ENCODE measurements at places on chromosomes 7 and 10. TPM values are rescaled to one million over a fixed set of nuclear protein-coding genes. Genes with fewer than 3 reads are reported as not detected.

Gene EPHB6
- 1.2 TPM for total RNA-seq

Gene CD36
- total RNA-seq, result 68.9 TPM

Gene KCND2
- total RNA-seq, result 0.08 TPM

Gene SPDYE9
- total RNA-seq, result not detected

Gene SPDYE1
- not detected for total RNA-seq

Gene GNGT1
- not detected for total RNA-seq

Gene AFAP1L2
- total RNA-seq, result 1.6 TPM

Gene LIPJ
- 0.17 TPM for total RNA-seq

Gene NCF1
- 2.0 TPM for total RNA-seq

Gene RADIL
- 0.25 TPM for total RNA-seq

Gene PON3
- total RNA-seq, result 256 TPM

Gene IRF5
- 4.4 TPM for total RNA-seq

DNA sequence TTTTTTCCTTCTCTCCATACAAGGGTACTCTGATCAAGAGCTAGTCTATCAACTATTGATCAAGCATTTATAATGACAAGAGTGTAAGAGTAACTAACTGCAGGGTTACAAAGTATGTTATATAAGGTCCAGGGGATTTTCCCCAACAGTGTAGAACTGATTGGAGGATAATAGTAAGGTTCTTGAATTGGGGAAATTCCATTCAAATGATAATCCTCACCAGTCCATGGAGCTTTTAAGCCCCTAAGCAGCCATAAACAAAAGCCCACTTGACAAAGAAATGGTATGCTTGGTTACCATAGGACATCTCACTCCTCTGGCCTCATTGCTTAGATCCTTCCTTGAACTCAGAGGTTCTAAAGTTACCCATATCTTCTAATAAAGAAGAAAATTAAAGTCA, 8.2 kb downstream of the YME1L1 start:
- no peak for DNase-seq

DNA sequence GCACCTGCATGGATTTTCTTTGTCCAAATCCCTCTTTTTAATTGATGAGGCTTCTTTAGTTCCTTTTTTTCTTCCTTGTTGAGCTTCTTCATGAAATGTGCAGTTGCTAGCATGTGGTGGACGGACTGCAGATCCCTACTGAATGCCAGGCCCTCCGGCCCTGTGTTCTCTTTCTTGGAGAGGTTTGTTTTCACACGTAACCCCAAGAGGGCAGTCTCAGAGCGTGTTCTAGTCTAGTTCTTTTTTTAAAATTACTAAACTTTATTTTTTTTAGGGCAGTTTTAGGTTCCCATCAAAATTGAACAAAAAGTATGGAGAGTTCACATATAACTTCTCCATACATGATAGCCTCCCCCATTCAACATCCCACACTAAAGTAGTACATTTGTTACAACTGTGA, 190.0 kb downstream of the CFTR start:
- no peak for DNase-seq

DNA sequence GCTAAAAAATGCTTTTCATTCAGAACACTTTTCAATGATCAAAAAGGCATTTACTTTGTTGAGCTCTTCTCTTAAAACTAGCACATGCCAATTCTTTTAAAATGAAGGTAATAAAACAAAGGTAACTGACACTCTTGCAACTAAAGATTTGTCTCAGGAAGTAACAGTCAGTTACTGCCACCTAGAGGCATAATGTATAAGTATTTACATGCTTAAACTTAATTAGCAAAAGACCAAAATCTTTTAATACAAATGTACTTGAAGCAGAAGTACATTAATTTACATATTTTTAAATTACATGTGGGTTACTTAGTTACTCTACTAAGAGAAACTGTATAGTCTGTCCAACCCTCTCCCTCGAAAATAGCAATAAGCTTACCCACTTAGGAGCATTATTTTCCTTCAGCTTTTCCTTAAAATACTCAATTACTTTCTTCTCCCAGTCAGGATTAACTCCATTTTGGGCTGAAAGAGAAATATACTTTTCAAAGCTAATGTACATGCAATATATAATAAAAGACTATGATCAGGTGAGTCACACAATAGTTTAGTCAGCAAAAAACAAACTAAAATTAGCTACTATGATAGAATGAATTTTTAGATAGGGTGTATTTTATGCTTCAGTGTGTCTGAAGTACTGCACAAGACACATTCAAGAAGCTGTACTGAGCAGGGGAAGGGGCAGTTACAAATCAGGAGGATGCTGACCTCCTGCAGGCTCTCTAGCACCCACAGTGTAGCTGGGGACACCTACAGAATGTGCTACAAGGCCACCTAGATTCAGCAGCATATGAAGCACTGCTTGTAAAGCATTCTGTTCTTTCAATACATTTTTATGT, 13.0 kb downstream of the MCMBP start:
- no peak for DNase-seq

DNA sequence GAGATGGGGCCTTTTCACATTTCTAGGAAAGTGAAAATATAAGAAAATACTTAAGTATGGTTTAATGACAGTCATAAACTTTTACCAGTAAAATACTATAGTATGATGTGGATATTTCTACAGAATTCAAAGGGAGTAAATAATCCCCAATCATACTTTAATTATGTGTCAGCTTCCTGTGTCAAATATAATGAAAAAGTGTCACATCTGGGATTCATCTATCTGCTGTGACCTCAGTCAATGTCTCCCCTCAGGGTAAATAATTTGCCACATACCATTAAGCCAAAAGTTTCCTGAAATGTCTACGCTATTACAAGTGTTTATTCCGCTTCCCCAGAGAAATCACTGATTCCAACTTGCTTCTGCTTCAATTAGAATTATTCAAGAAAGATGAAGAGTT, 110.5 kb downstream of the ITGA8 start:
- no peak for DNase-seq

GRCh38 chr10:48655411-48656240, 29.0 kb upstream of the WDFY4 start:
- DNase-seq, result no peak

GRCh38 chr10:5873515-5873995, 16.1 kb downstream of the ANKRD16 start:
- DNase-seq, result peak; percentile 83

DNA sequence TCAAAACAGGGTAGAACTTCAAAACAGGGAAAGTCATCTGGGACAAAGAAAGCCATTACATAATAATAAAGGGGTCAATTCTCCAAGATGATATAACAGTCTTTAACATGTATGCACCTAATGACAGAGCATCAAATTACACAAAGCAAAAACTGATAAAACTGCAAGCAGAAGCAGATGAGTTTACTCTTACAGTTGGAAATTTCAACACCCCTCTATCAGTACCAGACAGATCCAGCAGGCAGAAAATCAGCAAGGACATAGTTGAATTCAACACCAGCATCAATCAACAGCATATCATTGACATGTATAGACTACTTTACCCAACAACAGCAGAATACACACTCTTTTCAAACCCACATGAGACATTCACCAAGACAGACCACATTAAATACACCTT, 233.0 kb upstream of the NEBL start:
- no peak for DNase-seq

GRCh38 chr7:66604198-66604597, 24.5 kb upstream of the KCTD7 start:
- no peak for DNase-seq

DNA sequence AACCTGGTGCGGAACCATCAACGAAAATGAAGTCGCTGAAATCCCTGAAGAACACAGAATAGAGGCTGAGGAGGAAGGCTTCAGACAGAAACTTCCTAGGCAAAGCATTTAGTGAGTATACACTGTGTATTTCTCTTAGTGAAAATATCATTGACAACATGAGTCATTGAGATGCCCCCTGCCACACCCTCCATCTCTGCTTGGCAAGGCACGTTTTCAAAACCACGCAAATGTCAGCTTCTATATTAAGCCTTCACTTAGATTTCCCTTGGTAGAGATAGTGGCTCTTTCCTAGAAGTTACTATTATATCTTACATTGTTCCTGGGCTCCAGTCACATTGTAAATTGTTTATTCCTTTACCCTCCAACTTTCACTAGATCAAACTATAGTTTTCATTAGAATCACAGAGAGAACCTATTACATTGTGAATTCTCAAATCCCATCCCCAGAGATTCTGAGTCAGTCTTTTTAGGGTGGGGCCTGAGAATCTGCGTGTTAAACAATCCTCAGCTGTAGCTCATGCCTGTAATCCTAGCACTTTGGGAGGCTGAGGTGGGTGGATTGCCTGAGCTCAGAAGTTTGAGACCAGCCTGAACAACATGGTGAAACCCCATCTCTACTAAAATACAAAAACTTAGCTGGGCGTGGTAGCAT, 4.6 kb upstream of the SKAP2 start:
- DNase-seq, result no peak

GRCh38 chr7:28038175-28038797, 142.3 kb downstream of the JAZF1 start:
- DNase-seq, result no peak

DNA sequence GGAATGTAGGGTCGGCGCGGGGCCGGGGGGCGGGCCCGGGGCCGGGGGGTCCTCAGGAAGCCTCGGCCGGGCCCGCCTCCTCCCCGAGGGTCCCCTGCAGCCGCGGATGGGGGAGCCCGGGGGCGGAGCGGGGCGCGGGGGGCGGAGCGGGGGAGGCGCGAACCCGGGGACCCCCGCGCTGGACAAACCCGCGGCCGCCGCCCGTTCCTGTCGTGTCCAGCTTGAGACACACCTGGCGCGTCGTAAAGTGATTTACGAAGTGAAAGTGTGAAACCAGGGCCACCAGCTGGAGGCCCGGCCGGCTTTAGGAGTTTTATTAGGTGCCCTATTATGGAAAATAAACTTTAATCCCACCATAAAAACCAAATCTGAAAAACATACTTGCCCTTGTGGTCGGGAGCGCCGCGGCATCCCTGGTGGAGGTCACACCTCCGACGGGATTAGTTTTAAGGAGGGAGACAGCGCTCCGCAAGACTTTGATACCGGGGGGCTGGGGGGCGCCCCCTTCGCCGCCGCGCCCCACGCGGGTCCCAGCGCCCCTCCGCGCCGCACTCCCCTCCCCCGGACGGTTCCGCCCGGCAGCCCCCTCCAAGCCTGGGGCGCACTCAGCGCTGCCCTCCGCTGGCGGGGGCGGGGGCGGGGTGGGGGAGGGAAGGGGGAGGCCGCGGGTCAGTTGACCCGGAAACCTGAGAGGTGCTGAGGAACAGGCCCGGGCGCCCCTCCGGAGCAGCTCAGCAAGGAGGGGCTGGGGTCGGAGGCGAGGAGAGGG, 10.3 kb downstream of the MNX1 start:
- DNase-seq, result no peak

DNA sequence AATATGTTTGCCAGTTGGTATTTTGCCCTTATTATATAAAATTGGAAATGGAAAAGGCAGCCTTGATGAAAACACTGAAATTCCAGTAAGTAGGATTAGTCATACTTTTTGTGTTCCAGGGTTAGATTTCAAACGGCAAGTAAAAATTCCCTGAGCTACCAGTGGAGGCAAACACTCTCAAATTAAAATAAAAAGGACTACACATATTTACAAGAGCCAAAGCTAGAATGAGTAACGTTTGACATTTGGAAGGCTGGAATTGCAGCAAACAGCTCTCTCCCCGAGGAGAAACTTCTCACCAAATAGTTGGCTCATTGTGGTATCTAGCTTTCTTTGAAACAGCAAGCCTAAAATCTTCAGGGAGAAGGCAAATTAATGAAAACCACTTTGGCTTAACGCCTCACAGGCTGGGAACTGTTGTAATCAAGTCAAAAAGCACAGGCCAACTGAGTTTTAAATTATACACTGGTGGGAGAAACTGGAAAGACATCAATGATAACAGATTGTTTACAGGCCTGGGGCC, 288.4 kb downstream of the SNX13 start:
- DNase-seq, result no peak

- DNase-seq, result no peak
Observed at GRCh38 chr10:89468191-89468965, 54.0 kb downstream of the IFIT5 start.

GRCh38 chr7:114925434-114925833, 3.5 kb downstream of the MDFIC start:
- DNase-seq, result no peak

DNA sequence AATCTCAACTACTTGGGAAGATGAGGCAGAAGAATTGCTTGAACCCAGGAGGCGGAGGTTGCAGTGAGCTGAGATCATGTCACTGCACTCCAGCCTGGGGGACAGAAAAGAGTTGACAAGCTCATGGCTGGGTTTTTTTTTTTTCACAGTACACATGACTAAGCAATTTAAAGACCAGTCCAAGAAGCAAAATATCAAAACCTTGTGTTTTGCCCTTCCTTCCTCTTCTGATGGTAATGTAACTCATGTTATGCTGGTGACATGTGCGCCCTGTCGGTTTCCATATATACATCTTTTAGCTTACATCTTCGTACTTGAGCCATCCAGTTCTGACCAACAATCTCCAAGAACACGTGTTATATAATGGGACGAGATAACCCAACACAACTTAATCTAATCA, 237.7 kb upstream of the PLXDC2 start:
- DNase-seq, result no peak

- no peak for DNase-seq
Observed at GRCh38 chr10:34432589-34432988, 382.5 kb downstream of the PARD3 start.

- DNase-seq, result peak; percentile 25
Observed at GRCh38 chr10:44937196-44938005, 22.2 kb upstream of the RASSF4 start.

GRCh38 chr7:2431260-2431867, 28.0 kb downstream of the CHST12 start:
- no peak for DNase-seq

DNA sequence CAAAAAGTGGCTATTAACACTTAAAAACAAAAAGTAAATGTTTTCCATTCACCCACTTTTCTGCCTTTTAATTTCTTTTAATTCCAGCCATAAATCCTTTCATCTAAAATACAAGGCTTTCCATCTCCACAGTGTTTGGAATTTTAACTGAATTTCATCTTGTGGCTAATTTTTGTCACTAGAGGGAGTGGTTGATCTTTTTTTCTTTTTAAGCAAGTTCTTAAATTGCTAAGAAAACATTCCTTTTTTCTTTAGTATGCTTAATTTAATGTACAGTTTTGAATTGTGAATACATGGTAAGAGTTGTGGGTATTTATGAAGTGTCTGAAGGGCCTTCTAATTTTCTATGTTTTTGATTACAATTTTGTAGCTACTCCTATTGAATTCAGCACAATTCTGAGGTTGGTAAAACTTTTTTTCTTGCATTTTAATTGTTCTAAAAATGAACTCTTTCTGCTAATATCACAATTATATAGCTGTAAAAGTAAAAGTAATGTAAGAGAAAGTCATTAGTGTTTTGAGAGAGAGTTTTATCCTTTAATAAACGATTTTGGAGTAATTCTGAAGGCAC, 54.9 kb upstream of the ANK3 start:
- DNase-seq, result no peak

GRCh38 chr7:27105301-27106031, 3.0 kb upstream of the HOXA2 start:
- no peak for DNase-seq
